ENCODE measurements at places on chromosomes 4 and X. TPM values are rescaled to one million over a fixed set of nuclear protein-coding genes. Genes with fewer than 3 reads are reported as not detected.

DNA sequence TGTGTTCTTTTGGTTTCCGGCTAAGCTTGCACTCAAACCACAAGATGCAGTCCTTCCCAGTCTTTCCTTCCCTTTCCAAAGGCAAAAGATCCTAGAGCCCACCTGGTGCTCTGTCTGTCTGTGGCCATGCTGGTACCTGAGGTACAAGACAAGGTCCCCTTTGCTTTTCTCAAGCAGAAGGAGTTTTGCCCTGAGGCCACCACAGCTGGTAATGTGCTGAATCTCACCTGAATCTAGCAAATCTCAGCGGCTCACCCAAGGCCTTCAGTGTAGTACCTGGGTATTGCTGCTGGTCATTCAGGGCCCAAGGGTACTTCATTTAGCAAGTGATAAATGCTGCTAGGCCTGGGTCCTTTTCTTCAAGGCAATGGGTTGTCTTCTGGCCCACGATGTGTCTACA is 20.5 kb upstream of the KLF8 start:
- DNase-seq, result no peak

DNA sequence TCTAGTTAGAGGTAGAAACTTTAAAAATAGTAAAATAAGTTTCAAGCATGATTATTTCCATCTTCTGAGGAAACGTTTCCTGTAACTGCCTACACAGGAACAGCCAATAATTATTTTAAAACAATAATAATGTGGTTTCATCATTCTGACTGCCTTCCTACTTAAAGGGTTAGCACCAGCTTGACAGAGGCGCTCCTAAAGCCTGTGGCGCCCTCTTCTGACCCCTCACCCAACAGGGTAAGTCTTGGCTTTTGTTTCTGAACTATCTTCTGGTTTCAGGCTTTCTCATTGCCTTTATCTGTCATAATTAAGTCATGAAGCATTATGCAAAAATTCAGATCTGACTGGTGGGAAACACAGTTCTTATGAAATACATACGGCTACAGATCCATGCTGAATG is 96.7 kb downstream of the ITM2A start:
- DNase-seq, result peak; percentile 59

DNA sequence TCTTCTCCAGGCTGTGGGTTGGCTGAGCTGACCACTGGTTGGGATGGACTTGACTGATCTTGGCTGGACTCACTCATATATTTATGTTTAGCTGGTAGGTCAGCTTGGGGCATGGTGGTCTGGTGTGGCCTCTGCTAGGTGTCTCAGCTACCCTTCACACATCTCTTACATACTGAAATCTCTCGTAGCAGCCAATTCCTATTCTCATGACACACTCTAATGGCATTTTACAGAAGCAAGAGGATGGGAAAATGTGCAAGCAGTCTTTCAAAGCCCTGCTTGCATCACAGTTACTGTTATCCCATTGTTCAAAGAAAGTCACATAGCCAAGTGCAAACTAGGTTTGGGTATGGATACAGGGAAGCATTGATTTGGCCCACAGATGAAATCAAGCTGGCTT is 55.5 kb upstream of the PCDH18 start:
- no peak for DNase-seq

DNA sequence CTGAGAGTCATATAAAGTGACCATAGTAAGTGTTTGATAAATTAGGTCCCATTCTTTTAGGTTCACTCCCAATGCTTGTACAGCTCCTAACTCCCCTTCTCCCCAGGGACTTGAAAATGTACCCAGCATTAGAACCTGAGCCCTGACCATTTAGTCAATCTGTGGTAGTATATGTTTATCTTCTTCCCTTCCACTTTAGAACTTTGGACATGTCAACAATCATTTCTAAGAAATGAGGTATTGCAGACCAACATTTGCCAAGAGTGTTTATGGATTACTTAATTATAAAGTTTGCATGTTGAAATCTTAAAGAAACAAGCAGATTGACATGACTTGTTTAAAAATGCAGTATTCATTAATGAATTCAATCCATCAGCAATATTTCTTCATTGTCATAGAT is 26.0 kb downstream of the AFM start:
- DNase-seq, result no peak

- no peak for DNase-seq
Observed at GRCh38 chr4:85591406-85592098, 116.6 kb downstream of the ARHGAP24 start.

DNA sequence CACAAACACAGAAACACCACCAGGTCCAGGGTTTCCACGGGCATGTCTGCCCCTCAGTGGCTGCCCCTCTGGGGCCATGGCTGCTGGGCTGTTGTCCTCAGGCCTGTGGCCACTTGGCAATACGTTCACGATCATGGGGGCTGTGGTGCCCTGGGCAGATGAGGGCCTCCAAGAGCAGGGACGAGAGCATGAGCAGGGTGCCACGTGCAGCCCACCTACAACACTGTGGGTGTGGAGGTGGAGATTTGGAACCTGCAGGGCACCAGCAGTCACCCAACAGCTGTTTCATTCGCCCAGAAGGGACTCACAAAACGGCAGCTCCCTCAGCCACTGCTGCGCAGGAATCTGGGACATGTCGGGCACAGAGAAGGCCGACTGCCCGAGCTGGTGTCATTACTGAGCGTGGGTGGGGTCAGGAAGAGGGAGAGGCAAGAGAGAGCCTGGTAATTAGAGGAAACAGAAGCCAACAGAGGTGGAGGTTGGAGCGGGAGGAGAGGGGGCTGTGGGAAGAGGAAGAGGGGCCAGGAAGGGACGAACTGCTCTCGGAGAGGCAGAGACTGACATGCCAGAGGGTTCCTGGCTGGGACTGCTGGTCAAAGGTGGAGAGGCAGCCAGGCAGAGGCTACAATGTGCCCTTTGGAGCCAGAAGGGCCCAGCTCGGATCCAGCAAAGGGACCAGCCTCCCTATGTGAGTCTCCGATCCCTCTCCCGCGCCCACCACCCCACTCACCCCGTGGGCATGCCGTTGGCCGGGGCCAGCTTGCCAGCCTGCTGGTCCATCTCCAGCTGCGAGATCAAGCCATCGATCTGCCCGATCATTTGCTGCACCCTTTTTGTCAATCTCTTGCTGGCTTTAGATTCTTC is 23.1 kb downstream of the FGFR3 start:
- no peak for DNase-seq

- DNase-seq, result no peak
Observed at GRCh38 chr4:107213410-107213809, 177.3 kb upstream of the DKK2 start.

DNA sequence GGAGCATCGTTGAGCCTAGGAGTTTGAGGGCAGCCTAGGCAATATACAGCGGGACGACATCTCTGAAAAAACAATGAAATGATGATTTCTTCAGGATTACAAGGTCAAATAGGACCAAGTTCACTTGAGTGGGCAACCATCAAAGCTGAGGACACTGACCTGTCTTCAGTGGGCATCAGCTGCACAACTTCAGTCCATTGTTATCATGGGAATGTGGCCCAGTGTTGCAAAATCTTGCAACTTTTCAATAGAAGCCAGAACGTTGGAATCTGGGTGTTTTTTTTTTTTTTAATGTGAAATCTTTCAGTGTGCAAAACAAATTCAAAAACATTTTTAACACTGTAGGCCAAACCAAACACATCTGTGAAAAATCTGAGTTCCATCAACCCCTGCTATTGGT is 155.4 kb upstream of the PLAC1 start:
- no peak for DNase-seq

GRCh38 chr4:106746451-106746850 is 289.7 kb downstream of the DKK2 start:
- peak; percentile 6 for DNase-seq

GRCh38 chrX:57822818-57823217 is 87.4 kb downstream of the ZXDA start:
- DNase-seq, result no peak

DNA sequence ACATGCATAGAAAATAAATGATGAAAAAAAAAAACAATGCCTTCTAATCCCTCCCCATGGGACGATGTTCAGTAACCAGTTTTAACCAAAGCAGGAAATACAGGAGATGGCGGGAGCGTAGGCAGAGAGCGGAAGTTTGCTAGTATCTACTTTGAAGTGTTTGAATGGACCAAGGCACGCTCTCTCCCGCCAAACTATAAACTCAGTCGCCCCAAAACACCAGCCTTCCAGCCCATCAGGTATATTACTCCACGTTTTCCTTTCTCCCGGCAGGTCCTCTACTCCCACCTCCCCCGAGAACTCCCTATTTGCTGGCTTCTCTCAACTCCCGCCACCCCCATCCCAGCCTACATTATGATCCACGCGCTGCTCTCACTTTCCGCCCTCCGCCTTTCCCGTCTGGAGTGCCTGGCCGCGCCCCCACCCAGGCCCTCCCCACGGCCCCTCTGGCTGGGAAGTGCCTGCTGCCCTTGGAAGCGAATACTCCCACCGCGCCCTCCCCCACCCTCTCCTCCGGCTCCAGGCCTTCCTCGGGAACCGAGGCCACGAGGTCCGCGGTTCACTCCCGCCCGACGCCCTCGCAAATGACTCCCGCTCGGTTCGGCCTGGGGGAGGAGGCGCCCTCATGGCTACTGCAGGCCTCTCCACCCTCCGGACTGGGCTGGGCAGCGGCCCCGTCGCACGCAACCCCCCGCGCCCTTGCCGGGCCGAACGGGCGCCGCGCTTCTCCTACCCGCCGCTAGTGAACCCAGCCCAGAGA is 723 bp downstream of the DHX15 start:
- DNase-seq, result peak; percentile 72

Gene DCAF8L2
- total RNA-seq, result not detected

Gene HSD17B13
- not detected for total RNA-seq

Gene STARD8
- 46.4 TPM for total RNA-seq

Gene DCAF12L1
- total RNA-seq, result 0.09 TPM

Data from dermis blood vessel endothelial cell (primary cell).